Diencephalon (tissue), 1 donor: ENCODE measurements at places on chromosomes 5 and 9. TPM values are rescaled to one million over a fixed set of nuclear protein-coding genes. Genes with fewer than 3 reads are reported as not detected.

Gene SPRY4
- 4.8 TPM for total RNA-seq

Gene NKD2
- 5.3 TPM for total RNA-seq

Gene RGMB
- total RNA-seq = 95.5 TPM

Gene PKD2L2
- 0.46 TPM for total RNA-seq

Gene TAF1L
- total RNA-seq = under 0.01 TPM

Gene PCDHGA9
- 14.3 TPM for total RNA-seq

Gene PCDHGB2
- total RNA-seq = 7.6 TPM

Gene TTF1
- total RNA-seq = 13.4 TPM

Gene C7
- total RNA-seq = 3.9 TPM
